Left renal cortex interstitium (tissue), 4 donors: ENCODE measurements at places on chromosomes 3 and 15.

GRCh38 chr15:72783004-72783639 is 436 bp downstream of the ADPGK start:
- DNase-seq: no peak

DNA sequence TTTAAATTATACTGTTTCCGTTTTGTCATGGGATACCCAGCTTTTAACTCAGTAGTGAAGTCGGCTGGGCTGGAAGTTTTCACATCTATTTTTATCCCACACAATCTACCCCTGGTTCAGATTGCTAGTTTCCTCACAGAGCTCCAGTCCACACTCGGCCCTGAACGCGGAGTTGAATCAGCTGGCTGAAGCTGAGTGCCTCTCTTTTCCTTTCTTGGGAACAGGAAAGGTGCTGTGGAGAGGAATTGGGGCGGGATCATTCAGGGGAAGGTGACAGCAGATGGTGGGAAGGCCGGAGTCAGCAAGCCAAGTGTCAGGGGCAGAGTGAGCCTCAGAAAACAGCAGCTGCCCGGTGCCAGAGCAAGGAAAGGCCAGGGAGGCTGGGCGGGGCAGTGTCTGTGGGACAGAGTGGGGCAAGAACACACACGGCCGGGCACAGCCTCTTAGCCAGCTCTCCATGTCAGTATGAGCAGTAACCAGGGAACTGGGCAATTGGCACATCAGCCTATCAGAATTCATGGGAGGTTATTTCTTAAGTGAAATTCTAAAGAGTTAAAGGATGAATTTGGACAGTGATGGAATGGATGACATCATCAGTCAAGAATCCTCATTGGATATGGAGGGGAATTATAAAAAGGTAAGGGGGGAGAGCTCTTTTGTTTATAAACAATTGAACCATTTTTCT is 135.7 kb upstream of the IL12A start:
- DNase-seq: no peak

DNA sequence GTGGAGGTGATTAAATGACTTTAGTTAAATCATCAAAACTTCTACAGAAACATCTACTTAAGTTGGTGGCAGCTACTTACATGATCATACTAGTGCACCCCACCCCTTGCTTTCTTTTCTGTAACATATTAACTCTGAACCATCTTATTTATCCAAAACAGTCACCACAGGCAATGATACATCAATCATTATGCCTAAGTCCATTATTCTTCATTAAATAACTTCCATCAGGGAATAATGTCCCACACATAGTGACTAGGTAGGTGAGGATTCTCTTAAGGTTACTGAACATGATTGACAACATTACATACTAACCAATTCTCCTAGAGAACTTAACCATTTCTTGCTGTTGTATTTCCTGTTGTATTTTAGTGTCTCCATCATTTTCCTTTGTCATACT is 210.2 kb downstream of the NR1D2 start:
- DNase-seq: no peak

- no peak for DNase-seq
These were observed 234.6 kb downstream of the THRB start for GRCh38 chr3:24259901-24260512.

DNA sequence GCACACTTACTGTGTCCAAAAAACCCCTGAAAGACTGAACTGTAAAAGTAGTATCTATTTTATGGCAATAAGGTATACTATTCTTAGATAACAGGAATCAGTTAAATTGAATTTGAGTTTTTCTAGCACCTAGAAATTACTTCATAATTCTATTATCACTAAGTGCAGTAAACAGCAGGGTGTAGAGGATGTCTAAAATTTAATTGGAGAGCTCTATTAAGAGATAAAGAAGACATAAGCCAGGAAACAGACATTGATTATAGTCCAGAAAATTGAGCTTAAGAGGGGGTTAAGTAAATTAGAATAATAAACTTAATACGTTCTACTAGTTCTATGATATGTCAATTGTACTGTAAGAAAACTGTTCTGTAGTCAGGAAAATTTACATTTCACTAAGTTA is 403.5 kb upstream of the CBLB start:
- DNase-seq: no peak

DNA sequence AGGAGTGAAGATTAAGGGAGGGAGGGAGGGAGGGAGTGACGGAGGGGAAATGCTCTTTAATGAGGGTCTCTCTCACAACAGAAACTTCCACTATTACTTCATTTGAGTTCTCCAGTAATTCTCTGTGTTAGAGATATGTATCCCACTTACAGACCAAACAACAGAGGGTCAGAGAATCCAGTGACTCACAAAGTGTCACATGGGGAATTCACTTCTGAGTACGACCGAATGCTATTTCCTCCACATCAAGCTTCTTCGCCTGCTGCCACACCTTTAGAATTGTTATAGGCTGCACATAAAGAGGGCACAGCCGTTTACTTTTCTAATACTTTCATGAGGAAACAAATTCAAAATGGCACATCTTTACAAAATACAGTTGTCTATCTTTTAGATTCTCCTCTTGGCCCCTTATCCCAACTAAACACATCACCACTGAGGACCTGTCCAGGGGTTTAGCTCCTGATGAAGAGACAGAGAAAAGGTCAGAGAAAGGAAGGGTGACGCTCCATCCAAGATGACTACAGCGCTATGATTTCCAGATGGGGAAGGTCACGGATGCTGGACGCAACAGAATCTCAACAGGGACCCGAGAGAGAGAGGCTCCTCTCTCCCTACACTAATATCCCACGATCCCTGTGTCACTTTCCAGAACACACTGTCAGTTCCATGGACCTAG is 119.0 kb downstream of the XXYLT1 start:
- DNase-seq: no peak

DNA sequence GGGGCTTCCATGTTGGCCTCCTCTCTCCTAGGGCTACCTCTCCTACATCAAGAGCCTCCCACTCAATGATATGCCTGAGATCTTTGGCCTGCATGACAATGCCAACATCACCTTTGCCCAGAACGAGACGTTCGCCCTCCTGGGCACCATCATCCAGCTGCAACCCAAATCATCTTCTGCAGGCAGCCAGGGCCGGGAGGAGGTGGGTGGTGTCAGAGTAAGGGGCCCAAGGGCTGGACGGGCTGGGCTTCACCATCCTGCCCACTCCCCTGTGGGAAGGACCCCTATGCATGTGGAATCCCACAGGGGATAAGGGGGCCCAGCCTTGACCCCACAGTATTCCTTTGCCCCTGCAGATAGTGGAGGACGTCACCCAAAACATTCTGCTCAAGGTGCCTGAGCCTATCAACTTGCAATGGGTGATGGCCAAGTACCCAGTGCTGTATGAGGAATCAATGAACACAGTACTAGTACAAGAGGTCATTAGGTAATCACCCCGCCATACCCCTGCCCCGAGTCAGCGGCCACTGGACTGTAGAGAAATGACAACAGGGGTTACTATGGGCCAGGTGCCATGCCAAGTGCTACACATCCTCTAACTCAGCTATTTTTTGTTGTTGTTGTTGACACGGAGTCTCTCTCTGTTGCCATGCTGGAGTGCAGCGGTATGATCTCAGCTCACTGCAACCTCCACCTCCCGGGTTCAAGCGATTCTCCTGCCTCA is 47.1 kb downstream of the SEMA3G start:
- no peak for DNase-seq

GRCh38 chr15:99657996-99658395 is 75.2 kb downstream of the LYSMD4 start:
- DNase-seq: no peak

GRCh38 chr3:31777887-31778286 is 203.2 kb downstream of the OSBPL10 start:
- DNase-seq: no peak

DNA sequence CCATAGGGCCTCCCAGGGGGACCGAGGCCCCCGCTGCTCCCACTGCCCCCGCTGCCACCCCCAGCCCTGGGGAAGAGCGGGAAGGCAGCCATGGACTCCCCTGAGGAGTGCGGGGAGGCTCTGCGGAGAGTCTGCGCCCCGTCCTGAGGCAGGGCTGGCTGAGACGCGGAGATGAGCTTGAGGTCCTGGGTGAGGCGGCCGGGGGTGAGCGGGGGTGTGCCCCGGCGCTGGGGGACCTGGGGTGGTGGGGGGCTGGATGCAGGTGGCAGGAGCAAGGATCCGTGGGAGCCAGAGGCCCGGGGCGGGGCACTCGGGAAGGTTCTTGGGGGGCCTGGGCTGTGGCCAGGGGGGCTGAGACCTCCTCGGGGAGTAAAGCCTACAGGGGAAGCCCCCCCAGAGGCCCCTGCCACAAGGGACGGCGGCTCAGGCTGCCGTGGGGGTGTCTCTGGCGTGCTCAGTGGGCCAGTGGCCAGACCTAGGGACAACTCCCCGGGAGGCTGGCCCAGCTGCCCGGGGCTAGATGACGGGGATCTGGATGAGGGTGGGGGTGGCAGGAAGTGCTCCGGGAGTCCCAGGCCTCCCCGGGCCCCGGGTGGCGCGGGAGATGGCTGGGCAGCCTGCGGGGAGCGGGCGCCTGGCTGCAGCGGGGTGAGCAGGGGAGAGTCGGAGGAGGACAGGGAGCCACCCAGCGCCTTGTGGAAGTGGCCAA is 45.9 kb downstream of the HCN4 start:
- DNase-seq: no peak

DNA sequence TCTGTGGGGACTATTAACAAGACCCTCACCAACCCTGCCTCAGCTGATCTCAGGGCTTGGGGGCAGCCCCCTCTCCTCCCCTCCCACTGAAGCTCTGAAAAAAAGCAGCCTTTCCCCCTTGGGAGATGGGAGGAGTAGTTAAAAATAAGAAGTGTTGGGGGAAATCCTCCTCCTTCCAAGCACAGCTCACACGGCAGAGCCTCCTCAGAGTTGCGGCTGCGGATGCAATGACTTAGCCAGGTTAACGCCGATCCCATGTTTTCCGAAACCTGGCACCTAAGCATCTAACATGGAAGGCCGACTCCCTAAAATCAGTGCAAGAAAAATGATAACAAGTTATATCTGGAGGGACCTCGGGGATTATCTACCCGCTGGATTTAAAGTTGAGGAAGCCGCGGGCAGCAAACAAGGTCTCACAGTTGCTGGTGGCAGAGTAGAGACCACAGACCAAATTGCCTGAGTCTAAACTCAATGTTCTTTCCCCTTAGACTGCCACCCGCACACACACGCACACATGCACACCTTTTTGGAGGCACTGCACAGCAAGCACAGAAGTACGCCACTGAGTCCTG is 1.1 kb upstream of the TPM1 start:
- DNase-seq: no peak

DNA sequence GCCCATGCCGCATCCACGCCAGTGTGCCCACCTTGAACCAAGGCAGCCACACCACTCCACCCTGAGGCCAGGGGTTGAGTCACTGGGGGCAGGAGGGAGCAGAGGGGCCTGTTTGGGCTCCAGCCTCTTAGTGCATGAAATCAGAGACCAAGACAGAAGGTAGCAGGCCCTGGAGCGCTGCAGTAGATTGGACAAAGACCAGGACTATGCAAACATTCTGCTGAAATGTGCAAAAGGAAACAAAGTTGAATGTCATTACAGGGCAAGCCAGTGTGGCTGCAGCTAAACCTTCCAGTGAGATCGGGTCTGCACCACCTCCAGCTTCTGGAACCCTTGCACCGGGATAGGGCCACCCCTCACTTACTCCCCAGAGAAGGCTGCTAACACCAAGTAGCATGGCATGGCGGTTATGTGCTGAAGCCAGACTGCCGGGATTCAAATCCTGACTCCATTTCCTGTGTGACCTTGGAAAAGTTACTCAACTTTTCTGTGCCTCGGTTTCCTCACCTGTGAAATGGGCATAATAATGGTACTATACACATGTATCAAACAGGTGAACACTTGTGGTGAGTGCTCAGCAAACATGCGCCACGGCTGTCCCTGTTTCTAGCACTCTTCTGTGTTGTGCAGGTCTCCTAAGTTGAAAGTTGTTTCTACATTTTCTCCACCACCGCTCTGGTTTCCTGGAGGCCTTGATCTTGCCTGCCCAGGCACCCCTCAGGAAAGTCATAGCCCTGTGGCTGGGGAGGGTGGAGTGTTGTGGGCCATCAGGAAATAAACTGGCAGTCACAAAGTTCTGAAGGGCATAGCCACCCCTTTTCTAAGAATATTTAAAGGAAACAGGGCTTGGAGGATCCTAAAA is 25.0 kb upstream of the GP9 start:
- DNase-seq: no peak

DNA sequence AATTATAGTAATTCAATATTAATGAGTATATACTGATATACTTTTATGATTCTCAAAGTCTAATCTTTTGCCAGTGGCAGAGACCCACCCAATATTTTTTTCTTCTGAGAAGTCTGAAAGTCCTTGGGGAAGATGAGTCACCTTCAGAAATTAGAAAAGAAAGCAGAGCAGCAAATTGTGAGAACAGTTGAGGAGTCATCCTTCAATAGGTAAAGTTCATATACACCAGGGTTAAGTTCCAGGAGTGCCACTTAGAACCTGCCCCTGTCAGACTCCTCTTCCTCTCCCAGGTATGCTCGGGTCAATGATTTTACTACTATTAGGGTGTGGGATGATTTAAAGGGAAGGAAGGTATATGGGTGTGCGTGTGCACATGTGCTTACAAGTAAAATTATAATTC is 7.1 kb downstream of the CLRN1 start:
- no peak for DNase-seq

DNA sequence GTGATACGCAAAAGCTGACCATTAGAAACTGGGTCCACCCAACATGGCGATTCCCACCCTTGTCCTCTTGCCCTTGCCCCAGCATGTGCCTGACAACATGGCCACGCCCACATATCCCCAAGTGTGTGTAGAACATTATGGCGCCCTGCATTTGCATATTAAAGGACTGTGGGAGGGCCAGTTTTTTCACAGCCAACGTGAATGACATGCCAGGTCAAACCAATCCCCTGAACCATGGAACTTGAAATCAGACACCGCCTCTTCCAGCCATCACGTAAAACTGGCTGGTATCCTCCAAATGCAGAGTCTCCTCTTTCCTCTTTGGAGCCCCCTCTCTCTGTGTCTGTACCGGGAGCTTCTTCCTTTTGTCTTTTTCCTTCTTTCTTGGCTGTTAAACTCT is 156.7 kb upstream of the EPHA6 start:
- DNase-seq: no peak

GRCh38 chr3:149366941-149367840 is 10.3 kb downstream of the TM4SF1 start:
- no peak for DNase-seq

DNA sequence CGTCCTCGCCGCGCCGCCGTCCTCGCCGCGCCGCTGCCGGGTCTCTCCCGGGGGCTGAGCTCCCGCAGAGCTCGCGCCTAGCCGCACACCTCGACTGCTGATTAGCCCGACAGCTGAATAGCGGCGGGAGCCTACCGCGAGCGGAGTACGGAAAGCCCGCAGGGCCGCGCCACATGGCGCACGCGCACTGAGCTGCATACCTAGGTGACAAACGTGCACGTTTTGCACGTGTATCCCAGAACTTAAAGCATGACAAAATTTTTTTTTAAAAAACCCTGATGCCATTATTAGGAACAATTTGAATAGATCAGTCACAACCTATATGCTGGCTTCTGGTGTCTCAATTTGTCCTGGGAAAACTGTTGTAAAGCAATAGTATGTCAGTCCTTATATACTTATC is at the start of gene GOLGA8A:
TSS of gene GOLGA8A (minus strand) at position 122 of the 400 bp plus-strand sequence. CDS start 48,117 bp downstream, outside the sequence.
- DNase-seq: peak; percentile 48

GRCh38 chr3:8325306-8325705 is 176.3 kb upstream of the LMCD1 start:
- no peak for DNase-seq

- no peak for DNase-seq
These were observed 63.4 kb downstream of the ESYT3 start for GRCh38 chr3:138497851-138498250.
